ENCODE measurements at places on chromosomes 5 and 9.

DNA sequence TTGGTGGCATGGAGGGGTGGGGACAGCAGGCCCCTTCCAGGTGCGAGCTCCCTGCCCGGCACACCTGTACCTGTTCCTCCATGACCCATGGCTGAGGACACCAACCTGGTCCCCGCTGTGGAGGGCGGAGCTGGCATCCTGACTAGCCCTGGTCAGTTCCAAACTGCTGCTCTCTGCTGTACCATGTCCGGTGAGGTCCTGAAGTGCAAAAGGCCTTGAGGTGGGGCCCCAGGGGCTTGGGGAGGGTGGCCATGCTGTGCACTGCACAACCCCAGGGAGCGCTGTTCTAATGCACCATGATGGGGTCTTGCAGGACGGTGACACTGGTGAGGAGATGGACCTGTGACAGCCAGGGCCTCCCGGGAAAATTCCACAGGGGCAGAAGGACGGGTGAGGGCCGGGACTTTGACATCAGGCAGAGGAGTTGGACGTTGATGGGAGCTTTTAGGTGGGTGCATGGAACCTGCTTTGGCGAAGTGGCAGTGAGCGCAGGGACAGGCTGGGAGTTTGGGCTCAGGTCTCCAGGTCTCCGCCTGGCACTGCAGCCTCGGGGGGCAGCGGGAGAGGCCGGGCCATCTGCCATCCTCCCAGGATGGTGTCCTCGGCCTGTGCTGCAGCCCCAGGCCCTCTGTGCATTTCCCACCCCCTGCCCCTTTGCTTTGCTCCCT is 38.9 kb downstream of the COL5A1 start:
- no peak for DNase-seq

GRCh38 chr5:122151640-122152039 is 22.3 kb downstream of the ZNF474 start:
- no peak for DNase-seq

GRCh38 chr5:129912601-129913255 is 8.5 kb downstream of the CHSY3 start:
- no peak for DNase-seq

DNA sequence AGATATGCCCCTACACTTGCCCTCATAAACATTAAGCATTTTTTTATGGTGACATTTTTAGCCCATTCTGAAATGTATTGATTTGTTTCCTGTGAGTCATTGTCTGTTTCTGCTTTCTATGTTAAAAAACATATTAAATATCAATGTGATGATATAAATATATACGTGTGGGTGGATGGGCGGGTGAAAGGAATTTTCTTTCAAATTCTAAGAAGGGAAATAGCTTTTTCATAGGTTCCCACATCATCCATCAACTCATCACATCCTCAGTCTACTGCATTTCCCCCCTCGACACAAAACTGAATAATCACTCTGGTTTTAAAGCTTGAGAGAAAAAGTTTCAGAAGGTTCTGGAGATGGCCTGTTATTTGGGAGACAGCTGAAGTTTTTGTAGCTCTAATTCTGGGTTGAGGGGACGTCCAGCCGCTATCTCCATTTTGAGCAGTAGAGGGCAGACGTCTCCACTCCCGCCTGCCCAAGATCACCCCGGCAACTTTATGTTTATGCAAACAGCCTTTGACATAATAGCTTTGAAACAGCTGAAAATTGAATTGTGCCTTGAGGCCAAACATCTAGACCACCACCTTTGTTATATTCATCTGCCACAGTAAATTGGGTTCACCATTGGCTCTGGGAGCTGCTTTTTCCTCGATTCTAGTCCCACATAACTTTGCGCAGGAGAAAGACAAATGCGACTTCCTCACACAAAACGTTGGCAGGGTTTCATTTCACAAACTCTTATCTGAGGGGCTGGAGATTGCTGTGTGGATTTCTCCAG is 216.2 kb upstream of the CLINT1 start:
- no peak for DNase-seq

DNA sequence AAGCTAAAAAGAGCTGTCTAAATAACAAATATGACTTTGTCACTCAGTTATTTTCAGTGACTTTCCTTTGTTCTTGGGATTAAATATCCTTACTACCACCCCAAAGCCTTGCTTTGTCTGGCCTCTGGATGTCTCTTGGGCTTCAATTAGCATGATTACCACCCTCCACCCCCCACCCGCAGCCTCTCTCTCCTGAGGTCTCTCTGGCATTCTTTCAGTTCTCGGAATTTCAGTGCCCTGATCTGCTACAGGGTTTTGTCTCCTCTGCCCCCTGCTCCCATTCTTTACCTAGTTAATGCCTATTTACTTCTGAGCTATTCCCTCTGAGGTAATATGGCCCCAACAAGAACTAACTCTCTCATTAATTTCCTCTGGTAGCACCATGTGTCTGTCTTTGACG is 376.4 kb downstream of the DEPDC1B start:
- DNase-seq, result no peak

DNA sequence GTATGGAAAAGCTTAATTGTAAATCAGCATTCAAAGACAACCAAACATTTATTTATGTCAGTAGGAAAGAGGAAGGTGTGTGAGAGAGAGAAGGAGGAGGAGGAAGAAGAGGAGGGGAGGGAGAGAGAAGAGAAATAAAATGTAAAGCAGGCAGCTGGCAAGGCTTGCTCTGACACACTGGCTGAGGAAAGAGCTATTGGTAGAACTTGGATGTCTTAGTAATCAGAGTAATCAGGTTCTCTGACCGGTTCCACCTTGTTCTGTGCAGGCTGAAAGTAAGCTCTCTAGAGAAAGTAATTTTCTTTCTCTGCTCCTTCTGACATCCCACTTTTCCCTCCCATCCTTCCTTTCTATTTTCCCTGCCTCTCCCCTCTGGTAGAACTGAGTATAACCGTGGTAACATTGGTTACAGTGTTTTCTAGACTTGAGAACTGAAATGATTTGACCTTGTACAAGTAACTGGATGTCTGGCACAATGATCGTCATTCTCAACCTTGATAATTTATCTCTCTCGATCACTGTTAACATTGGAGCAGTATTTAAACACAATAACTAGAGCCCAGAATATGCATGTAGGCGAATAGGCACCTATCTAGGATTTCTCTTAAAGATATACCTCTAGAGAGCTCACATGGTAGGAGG is 33.3 kb downstream of the TLE4 start:
- DNase-seq, result no peak

DNA sequence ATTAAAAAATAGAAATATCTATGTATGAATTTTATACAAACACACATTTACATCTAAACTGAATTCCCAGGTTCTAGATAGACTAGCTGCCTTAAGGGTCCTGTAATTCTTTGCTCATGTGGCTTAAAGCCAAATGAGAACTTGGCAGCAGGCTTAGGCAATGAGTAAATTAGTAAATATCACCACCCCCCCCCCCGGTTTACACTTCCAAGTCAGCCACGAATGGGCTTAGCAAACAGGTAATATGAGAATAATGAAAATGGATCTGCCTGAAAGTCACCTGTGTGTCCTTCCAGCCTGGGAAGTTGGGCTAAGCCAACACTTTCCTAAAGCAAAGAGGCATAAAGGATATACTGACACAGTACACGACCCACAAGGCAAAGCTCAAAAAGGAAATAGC is 108.6 kb downstream of the KLHL3 start:
- DNase-seq, result no peak

DNA sequence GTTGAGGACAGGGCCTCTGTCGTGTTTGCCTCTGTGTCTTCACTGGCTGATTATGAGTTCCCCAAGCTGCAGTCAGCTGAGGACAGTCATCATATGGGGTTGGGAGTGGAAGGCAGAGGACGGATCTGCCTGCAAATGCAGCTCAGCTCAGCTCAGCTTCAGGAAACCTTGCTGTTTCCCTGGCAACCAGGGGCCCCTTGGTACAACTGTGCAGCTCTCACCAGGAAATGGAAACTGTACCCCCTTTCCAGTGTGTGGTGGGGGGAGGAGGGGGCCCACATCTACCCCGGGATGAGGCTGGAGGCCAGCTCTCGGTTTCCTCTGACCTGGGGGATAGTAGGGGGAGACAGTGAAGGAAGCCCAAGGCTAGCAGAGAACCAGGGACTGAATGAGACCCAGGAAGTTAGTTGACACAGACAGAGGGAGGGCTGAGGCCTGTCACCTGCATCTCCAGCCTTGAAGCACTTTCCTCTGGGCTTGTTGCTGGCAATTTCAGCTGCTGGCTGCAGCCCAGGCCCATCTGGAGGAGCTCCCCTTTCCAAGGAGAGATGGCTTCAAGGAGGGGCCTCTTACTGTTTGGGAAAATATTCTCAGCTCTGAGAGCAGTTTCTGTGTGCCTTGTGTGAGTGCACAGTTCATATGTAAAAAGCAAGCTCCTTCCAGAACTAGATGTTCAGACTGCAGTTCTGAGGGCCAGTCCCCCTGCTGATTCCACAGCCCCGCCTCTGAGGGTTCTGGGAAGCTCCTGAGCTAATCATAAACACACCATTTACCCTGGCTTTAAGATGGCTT is 6.9 kb downstream of the ANXA6 start:
- peak; percentile 58 for DNase-seq

All from activated T-helper 1 cell treated with Interleukin-2 at 50 U/mL for 16 hours (primary cell).